ENCODE measurements at places on chromosomes 11 and 22.

- no peak overlapping the region for H3K4me3 ChIP-seq
- H3K27ac ChIP-seq = no peak overlapping the region
- no peak for DNase-seq
Measured at GRCh38 chr11:42773729-42774128, 538.1 kb upstream of the API5 start.

- no peaks in the 10 kb centered on the region for H3K4me1 ChIP-seq
- no peak overlapping the region for H3K4me3 ChIP-seq
- DNase-seq = no peak
Measured at GRCh38 chr11:27179334-27179733, 138.7 kb downstream of the BBOX1 start.

GRCh38 chr22:22590136-22590891, 31.2 kb upstream of the PRAME start:
- DNase-seq = no peak
- H3K36me3 ChIP-seq = no peaks in the 10 kb centered on the region
- H3K4me1 ChIP-seq = no peaks in the 10 kb centered on the region
- no peak overlapping the region for H3K4me3 ChIP-seq

GRCh38 chr11:8787372-8787771, 104.8 kb downstream of the RPL27A start:
- H3K27me3 ChIP-seq = no peaks in the 10 kb centered on the region
- H3K27ac ChIP-seq = no peak overlapping the region
- H3K4me1 ChIP-seq = peaks cover 8% of the 10 kb centered on the region

DNA sequence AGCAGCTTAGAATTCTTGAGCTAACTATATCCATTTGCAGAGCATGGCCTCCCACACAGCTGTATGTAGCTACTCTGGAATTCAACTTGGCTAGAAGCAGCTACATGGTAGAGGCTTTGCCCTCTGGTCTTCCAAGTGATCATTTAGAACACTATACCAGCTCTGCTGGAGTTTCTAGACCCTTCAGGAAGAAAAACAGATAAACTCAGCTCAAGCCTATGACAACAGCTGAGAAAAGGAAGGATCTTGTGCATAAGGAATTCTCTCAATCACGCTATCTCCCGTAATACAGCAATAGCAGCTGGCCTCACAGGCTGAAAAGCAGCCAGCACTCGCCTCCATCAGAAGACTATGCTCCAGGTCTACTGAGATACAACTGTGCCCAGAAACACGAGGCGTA, 50.6 kb upstream of the APOA1 start:
- H3K4me1 ChIP-seq = peaks cover 9% of the 10 kb centered on the region
- peak overlapping the region; percentile 22 for H3K27ac ChIP-seq
- DNase-seq = peak; percentile 71
- peaks cover 1% of the 10 kb centered on the region for H3K36me3 ChIP-seq

- no peak for DNase-seq
- no peak overlapping the region for H3K27ac ChIP-seq
- no peaks in the 10 kb centered on the region for H3K27me3 ChIP-seq
Measured at GRCh38 chr22:19393704-19394103, 37.8 kb downstream of the HIRA start.

- H3K4me3 ChIP-seq = no peak overlapping the region
- DNase-seq = no peak
- no peak overlapping the region for H3K27ac ChIP-seq
- H3K27me3 ChIP-seq = no peaks in the 10 kb centered on the region
- no peaks in the 10 kb centered on the region for H3K4me1 ChIP-seq
Measured at GRCh38 chr11:99682171-99682570, 661.4 kb downstream of the CNTN5 start.

DNA sequence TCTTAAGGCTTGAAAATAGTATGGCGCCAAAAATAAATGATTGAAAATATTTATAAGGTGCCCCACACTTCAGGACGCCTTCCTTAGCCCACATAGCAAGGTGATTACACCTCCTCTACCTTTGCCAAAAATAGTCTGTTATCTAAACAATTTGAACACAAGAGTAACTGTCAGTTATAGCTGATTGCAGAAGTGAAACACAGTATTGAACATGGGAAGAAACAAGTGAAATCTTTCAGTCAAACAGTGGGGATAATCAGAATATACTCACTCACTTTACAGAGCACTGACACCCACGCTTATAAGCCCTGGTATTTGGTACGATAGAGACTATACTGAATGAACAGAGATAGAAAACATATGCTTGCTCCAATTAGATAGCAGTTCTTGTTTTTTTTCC, 203.1 kb downstream of the RAB38 start:
- no peak for DNase-seq
- no peaks in the 10 kb centered on the region for H3K4me1 ChIP-seq
- H3K27ac ChIP-seq = no peak overlapping the region
- no peak overlapping the region for H3K4me3 ChIP-seq

DNA sequence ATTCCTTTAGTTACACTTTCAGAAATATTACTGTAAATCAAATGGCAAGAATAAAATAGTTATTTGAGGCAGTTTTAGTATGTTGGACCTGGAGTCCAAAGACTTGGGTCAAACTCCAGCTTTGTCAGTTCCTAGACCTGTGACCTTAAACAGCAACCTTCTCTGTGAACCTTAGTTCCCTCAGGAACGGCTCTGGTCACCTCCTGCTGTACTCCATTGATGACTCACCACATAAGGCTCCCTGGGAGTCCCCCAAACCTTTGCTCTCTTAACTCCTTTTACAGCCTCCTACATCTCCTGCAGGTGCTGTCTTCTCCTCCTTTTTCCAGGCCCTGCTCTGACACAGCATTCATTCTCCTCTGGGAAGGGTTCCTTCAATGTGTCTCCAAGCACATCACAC, 29.1 kb downstream of the LIMK2 start:
- no peaks in the 10 kb centered on the region for H3K27me3 ChIP-seq
- H3K4me3 ChIP-seq = no peak overlapping the region
- peak; percentile 26 for DNase-seq
- H3K4me1 ChIP-seq = peaks cover 25% of the 10 kb centered on the region

- peaks cover 12% of the 10 kb centered on the region for H3K4me1 ChIP-seq
- H3K27me3 ChIP-seq = no peaks in the 10 kb centered on the region
- no peak overlapping the region for H3K27ac ChIP-seq
- no peak for DNase-seq
Measured at GRCh38 chr11:3904228-3904627, 48.8 kb downstream of the STIM1 start.

GRCh38 chr22:41561788-41562187, 978 bp downstream of the CSDC2 start:
- no peak for DNase-seq
- H3K27me3 ChIP-seq = no peaks in the 10 kb centered on the region
- H3K4me3 ChIP-seq = peak overlapping the region; percentile 80
- H3K27ac ChIP-seq = peak overlapping the region; percentile 73
- peaks cover 32% of the 10 kb centered on the region for H3K4me1 ChIP-seq

GRCh38 chr11:70528046-70528793, 129.9 kb downstream of the CTTN start:
- no peaks in the 10 kb centered on the region for H3K27me3 ChIP-seq
- H3K4me1 ChIP-seq = peaks cover 6% of the 10 kb centered on the region
- no peak overlapping the region for H3K4me3 ChIP-seq
- H3K36me3 ChIP-seq = no peaks in the 10 kb centered on the region
- no peak for DNase-seq

DNA sequence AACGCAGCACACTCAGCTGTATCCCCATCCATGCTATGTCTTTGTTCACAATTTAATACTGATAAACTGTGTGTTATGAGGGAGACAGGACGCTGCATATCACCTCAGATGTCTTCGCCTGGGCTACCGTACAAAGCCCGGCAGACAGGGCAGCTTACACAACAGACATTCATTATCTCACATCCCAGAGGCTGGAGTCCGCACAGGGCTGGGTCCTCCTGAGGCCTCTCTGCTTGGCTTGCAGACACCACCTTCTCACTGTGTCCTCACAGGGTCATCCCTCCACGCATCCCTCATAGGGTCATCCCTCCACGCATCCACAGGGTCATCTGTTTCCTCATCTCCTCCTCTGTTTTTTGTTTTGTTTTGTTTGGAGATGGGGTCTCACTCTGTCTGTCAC, 61.2 kb downstream of the SHANK2 start:
- H3K4me1 ChIP-seq = no peaks in the 10 kb centered on the region
- no peak overlapping the region for H3K27ac ChIP-seq
- no peaks in the 10 kb centered on the region for H3K27me3 ChIP-seq
- no peak for DNase-seq

DNA sequence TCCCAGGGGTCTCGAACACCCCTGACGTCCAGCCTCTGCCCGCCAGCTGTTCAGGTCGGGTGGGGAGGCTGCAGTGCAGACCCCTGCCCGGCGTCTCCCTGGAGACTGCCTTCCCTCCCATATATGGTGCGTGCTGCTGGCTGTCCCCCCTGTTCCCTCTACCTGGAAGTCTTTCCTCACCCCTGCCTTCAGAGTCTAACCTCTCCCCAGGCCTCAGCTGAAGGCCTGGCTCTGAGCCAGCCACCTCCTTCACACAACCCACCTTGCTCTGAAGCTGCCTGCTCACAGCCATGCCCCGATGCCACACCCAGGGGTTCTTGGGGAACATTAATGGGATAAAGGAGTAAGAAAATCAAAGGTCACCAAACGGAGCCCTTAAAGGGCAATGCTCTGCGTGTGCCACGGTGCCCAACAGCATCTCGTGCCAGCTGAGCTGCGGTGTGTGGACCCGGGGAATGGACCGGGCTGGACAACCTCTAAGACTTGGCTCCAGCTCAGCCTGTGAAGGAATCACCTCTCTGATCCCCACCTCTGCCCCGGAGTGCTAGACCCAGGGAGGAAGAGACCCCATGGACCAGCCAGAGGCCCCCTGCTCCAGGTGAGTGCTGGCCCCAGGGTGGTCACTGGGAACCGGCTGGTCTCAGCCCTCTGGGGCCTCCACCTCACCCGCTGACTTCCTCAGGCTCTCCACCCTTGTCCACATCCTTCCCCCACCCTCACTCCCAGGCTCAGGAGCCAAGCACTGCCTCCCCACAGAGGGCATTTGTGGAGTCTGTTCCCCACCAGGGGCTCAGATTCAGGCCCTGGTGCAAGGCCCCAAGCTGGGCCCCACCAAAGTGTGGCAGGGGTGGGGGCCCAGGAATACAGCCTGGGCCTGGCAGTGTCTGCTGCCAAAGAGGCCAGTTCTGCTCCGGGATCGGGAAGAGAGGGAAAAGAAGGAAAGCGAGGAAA, at the start of gene NLRP6:
TSS of gene NLRP6 (plus strand) at position 407 of the 951 bp plus-strand sequence. CDS start at position 570, 163 bp downstream.
- H3K4me1 ChIP-seq = no peaks in the 10 kb centered on the region
- H3K36me3 ChIP-seq = no peaks in the 10 kb centered on the region
- no peak within 1 kb of the TSS for H3K4me3 ChIP-seq
- H3K27ac ChIP-seq = no peak within 1 kb of the TSS
- H3K27me3 ChIP-seq = peaks cover 72% of the 10 kb centered on the region

DNA sequence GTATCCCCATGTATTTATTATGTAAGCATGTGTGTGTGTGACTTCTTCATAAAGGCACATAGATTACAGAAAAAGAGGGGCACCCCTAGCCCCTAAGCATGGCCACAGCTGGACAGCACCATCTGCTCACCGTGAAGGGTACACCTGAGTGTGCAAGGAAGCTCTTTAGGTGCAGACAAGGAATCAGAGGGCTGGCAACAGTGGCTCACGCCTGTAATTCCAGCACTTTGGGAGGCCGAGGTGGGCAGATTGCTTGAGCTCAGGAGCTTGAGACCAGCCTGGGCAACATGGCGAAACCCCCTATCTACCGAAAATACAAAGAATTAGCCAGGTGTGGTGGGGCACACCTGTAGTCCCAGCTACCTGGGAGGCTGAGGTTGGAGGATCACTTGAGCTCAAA, 56.3 kb downstream of the DGCR2 start:
- H3K36me3 ChIP-seq = peaks cover 29% of the 10 kb centered on the region
- H3K27me3 ChIP-seq = no peaks in the 10 kb centered on the region
- H3K27ac ChIP-seq = no peak overlapping the region
- no peak for DNase-seq
- H3K4me3 ChIP-seq = no peak overlapping the region

GRCh38 chr22:22681221-22681739, 36.9 kb downstream of the GGTLC2 start:
- peaks cover 6% of the 10 kb centered on the region for H3K27me3 ChIP-seq
- peak; percentile 50 for DNase-seq
- no peaks in the 10 kb centered on the region for H3K36me3 ChIP-seq
- H3K27ac ChIP-seq = no peak overlapping the region
- H3K4me1 ChIP-seq = peaks cover 32% of the 10 kb centered on the region

Measured in IMR-90 (cell line).